Renal pelvis (tissue), 12 donors: ENCODE measurements at places on chromosomes 1 and 21.

DNA sequence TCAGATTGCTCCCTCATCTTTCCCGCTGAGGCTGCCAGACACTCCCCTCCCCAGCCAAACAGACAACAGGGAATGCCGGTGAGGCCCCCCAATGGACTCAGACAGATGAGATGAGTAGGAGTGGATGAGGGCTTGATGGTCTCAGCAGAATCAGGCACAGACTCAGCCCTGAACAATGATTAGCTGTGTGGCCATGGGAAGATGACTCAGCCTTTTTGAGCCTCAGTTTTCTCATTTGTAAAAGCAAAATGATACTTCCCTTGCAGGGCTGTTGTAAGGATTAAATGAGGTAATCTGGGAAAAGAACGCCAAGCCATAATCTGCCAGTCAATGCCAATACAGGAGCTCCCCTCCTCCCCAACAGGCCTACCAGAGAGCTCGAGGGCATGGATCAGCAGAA, 12.4 kb downstream of the C1orf198 start:
- no peak for DNase-seq

- DNase-seq, result no peak
These were observed 862.6 kb downstream of the USP25 start for GRCh38 chr21:16592381-16592780.

- no peak for DNase-seq
These were observed 15.1 kb downstream of the STUM start for GRCh38 chr1:226563666-226564065.

DNA sequence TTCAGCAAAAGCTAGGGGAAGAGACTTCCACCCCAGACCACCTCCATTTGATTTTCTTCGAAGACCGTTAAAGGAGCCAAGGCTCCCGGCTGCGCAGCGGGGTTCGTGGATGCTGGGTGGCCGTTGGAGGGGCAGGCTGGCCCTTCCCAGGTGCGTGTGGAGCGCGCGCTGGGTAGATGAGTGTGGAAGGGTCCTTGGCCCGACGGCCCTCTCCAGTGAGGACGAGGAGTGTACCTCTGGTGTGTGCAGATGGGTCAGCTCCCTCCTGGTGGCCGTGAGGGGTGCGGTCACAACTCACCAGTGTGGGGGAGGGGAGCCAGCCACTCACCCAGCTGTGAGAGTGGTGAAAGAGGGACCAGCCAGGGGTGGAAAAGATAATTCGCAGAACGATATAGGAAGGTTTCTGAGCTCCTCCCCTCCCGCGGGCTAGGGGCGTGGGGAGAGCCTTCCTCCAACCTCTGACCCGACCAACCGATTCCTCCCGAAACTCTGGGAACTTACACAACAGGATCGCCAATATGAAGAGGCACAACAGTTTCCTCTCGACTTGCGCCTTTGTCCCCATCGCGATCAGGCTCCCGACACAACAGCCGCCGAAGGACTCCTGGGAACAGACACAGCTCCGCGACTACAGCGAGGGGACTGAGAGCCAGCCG, at the start of gene F11R:
Gene F11R (minus strand): TSS at position 644 of the 656 bp plus-strand sequence. CDS start 79 bp downstream, at position 565.
- peak; percentile 55 for DNase-seq

- no peak for DNase-seq
These were observed 65.1 kb upstream of the TTC34 start for GRCh38 chr1:2866422-2867086.

DNA sequence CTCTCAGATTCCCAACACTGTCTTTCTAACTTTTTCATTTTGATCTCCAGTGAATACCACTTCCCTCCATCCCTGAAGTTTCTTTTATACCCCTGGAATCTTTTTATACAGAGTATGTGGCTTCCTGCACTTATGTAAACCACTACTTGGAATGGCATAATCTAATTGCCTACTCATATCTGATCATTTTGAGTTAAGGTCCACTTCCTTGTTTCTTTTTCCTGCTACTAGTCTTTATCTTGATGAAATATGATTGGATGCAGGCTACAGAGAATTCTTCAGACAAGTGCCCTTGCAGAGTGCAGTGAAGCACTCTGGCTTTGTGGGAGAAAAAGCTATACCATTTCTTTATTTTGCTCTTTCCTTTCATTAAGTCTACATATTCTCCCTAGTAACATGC, 325.3 kb upstream of the ADAMTS5 start:
- DNase-seq, result no peak

GRCh38 chr21:34871026-34871908, 177.8 kb downstream of the RUNX1 start:
- no peak for DNase-seq

- no peak for DNase-seq
These were observed 8.7 kb upstream of the COX20 start for GRCh38 chr1:244826712-244827111.
